NCI-H2081 treated with DMSO at 0.1 percent for 48 hours (cell line): ENCODE measurements at places on chromosomes 13 and 19.

DNA sequence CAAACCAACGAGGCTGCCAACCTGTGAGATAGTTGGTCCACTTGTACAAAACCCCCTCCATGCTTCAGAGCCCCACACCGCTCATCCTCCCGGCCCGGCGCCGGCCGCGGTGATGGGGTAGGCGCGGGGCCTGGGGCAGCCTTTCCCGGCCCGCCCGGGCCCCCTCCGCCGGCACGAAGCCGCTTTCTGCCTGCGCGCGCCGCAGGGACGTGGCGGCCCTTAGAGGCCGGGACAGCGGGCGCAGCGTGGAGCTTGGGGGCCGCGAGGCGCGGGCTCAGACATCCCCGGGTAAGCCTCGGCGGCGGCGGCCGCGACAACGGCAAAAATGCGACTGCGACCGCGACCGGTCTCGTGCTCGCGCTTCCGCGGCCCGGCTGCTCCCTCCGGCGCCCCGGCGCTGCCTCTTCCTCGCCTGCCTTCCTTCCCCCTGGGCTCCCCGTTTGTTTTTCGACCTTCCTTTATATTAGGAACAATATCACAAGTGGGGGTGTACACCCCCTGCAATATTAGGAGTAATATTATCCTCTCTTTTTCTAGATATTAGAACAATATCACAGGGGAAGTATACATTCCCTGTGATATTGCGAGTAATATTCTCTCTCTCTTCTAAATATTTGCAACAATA lies 53.9 kb upstream of the CEACAM21 start:
- DNase-seq, result no peak

GRCh38 chr13:34533941-34534340 lies 408.1 kb upstream of the NBEA start:
- DNase-seq, result no peak

- no peak for DNase-seq
Measured at GRCh38 chr13:110106726-110107125, 200.2 kb downstream of the COL4A1 start.

- no peak for DNase-seq
Measured at GRCh38 chr19:19468424-19469050, 46.8 kb downstream of the TSSK6 start.

DNA sequence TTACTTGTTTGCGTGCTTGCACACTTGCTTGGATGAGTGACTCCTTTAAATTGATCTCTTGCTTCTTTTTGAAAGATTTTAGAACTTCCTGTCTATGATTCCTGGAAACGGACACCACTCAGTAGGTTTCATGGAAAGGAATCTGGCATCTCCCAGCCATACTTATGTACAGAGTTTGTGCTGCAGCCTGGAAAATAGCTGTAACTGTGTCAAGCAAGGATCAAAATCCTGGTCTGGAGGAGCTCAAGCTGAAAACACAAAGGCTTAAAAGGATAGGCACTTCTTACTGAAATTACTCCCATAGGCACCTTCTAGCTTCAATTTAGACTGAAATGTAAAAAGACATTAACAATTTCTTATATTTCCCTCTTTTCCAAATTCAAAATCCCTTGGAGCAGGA lies 1.4 kb upstream of the FREM2 start:
- DNase-seq, result no peak

- no peak for DNase-seq
Measured at GRCh38 chr13:72437458-72437857, 290.0 kb downstream of the MZT1 start.

DNA sequence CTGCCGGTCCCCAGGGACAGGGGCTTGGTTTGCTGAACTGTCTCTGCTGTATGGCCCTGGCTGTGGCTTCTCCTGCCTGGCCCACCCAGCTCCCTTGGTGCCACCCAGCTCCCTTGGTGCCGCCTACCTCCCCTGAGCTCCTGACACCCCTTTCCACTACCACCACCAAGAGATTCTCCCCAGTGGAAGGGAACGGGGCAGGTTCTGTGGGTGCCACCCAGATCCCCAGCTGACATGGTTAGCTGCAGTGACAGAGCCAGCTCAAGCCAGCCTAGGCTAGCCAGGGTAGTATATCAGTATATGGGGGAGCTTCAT lies 28.5 kb upstream of the POP4 start:
- no peak for DNase-seq

DNA sequence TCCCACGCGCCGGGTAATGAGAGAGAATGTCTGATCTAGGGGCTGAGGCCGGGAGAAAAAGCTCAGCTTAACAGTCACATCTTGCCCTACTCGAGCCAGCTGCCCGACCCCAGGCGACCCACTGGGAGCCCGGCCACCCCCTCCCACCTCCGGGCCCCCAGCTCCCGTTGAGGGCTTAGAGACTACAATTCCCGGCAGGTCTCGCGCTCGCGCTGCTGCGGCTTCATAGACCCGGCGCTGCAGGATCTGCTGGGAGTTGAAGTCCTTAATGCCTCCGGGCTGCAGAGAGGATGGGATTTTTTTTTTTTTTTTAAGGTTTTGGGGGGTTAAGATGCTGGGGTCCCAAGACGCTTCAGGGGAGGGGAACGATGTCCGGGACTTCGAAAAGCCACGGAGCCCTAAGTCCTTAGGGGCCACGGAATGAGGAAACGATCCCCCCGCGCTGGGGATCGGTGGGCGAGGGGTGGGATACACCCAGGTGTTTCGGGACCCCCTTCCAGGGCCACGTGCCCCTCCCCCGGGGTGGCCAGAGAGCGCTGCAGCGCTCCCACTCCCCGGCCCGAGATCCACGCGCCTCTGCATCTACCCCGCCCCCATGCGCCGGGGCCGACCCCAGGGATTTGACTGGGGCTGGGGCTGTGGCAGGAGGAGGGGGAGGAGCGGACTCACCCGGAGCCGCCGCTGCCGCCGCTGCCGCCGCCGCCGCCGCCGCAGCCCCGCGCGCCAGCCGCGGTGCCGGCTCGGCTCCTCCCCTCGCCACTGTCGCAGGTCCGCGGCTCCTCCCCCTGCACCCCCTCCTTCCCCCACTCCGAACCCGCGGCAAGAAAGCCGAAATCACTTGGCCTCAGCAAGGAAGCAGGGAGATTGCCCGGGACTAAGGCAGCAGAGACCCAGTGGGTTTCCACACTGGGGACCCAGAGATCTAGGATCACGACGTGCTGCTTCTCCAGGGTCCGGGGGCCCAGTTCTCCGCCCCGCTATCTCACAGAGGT lies at the start of gene SYT3:
TSS of gene SYT3 (minus strand) at position 761 of the 992 bp plus-strand sequence. CDS start 2,470 bp downstream, outside the sequence.
- no peak for DNase-seq

GRCh38 chr13:20391597-20392452 lies 133.8 kb downstream of the CRYL1 start:
- DNase-seq, result no peak

- no peak for DNase-seq
Measured at GRCh38 chr13:82344867-82345266, 1537.4 kb downstream of the SLITRK1 start.

- DNase-seq, result no peak
Measured at GRCh38 chr19:19110410-19111135, 27.7 kb downstream of the TMEM161A start.

- DNase-seq, result no peak
Measured at GRCh38 chr19:7917267-7918061, 2.7 kb upstream of the SNAPC2 start.

DNA sequence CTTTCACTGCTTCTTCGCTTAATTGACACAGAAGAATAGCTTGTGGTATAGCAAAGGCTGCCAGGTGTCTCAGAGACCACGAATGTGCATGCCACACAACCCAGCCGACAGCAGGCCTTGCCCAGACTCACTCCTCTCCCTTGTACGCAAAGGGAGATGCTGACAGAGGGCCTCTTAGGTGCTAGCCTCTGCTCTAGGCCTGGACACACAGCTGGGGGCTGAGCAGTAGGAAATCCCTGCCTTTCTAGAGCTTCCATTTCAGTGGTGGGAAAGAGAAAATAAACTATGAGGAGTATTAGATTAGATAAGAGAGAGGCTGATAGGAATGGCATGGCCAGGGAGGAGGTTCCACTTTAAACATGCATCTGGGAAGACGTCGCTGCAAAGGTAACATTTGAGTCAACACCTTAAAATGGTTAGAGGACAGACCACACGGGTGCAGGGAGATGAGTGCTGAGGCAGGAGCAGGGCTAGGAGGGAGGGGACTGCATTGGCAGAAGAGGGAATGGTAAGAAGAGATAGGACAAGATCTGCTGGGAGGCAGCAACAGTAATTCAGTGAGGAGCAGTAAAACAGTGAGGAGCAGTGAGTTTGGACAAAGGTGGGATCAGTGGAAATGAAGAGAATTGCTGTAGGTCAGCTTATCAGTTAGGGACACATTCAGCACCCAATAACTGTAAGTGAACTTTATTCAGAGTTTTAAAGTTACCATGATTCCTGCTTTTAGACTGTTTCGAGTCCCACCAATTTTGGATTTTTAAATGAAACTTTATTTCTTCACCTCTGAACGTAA lies 100.0 kb downstream of the RNF17 start:
- DNase-seq, result no peak

- DNase-seq, result no peak
Measured at GRCh38 chr13:36358175-36358718, 12.1 kb upstream of the SPART start.

DNA sequence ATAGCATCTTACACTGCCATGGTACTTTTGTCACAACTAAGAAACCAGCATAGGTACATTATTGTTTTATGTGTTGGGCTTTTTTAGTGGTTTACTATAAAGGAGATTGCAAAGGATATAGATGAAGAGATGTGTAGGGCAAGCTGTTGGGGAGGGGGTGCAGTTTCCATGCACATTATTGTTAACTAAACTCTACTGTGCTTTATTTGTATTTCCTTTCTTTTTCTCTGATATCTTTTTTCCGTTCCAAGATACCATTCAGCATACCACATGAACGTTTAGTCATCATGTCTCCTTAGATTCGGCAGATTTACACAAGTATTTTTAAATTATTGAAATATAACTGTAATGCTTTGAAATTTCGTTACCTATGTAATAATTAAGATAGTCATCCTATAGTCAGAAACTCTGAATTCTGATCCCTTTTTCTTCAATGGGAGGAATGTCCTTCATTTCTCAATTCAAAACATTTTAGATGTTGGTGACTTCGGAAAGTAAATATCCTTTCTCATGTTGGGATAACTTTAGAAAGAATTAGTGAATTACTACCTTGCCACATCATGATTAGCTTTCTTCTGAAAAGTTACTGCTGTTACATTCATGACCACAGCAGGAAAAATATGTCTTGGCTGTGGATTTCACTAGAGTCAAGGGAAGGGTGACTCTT lies 82.8 kb downstream of the FRY start:
- DNase-seq, result no peak

- DNase-seq, result no peak
Measured at GRCh38 chr13:76730220-76730619, 156.0 kb downstream of the KCTD12 start.

DNA sequence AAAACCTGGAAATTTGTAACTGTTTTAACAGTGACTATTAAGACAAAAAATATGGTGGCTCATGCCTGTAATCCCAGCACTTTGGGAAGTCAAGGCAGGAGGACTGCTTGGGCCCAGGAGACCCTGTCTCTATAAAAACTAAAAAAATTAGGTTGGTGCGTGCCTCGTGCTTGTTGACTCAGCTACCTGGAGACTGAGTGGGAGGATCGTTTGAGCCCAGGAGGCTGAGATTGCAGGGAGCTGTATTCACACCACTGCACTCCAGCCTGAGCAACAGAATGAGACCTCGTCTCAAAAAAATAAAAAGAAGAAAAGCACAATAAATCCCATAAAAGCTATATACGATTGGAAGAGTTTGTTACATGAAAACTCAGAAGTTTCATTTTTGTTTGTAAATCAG lies 23.7 kb downstream of the KLF5 start:
- DNase-seq, result no peak

- DNase-seq, result no peak
Measured at GRCh38 chr13:100090861-100091260, 2.0 kb downstream of the PCCA start.

DNA sequence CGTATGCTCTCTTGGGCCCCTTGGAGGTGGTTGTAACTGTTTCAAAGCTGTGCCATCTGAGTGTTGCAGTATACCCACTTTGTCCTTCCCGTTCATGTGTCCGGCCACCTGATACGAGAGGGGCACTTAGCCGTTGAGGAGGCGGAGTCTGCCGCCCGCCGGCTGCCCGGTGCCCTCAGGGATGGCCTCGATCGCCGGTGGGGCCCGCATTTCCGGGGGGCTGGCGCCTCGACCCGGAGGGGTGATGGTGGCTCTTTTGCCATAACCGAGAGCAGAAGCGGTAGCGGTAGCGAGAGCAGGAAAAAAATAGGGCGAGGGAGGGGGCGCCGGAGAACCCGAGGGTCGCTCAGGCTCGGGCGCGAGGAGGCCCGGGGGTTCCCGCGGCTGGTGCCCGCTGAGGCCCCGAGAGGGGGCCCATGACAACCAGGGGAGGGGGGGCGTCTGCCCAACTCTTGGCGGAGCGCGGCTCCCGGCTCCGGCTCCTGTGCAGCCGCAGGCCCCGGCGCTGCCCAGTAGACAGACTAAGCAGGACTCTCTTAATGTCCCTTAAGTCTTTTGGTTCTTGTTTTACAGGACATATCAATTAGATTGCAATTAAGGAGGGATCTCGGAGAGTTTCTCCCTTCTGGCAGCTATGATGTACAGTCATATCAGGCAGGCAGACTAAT lies 342.7 kb upstream of the SGCG start:
- no peak for DNase-seq

DNA sequence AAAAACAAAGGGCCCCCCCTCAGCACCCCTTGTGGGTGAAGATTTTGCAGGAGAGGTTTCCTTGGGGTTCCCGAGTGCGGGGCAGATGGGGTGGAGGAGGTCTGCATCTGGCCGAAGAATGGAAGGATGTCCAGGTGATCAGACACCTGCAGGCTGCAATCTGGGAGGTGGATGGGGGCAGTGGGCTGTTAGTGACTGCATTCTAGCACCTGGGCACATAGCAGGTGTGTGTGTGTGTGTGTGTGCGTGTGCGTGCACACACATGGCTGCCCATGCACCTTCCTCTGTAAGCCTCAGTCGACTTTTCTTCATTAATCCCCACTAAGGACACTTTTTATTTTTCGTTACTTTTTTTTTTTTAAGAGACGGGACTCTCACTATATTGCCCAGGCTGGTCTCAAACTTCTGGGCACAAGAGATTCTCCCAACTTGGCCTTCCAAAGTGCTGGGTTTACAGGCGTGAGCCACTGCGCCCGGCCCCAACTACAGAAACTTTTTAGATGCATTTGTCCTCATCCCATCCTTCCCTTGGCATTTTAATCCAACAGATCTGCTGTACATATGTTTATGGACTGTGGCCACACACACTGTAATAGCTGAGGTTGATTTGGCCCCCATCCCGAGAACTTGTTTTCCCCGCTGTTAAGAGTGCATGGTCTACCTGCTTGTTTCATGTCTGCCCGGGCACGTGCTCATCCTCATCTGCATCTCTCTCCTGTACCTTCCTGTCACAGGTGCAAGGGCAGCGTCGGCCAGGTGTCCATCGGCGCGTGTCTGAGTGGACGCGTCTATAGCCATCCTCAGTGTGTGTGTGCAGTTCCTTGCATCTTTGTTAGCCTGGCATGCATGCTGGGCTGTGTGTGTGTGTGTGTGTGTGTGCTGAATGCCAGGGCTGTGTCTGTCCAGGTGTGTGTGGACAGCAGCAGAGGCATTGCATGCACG lies 731 bp downstream of the MAG start:
- DNase-seq, result no peak

DNA sequence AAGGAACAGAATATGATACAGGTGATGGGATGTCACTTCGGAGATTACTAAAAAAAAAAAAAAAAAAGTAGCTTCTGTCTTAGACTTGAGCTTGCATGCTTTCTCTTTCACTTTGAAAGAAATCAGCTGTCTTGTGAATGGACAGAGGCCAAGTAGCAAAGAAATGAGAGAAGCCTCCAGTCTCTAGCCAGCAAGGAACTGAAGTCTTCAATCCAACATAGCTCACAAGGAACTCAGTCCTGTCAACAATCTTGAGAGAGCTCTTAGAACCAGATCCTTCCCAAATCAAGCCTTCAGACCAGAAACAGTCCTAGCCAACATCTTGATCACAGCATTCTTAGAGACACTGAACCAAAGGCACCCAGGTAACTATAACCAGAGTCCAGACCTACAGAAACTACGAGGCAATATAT lies 7.7 kb downstream of the N4BP2L2 start:
- DNase-seq, result no peak
